ENCODE measurements at places on chromosomes 12 and 14.

DNA sequence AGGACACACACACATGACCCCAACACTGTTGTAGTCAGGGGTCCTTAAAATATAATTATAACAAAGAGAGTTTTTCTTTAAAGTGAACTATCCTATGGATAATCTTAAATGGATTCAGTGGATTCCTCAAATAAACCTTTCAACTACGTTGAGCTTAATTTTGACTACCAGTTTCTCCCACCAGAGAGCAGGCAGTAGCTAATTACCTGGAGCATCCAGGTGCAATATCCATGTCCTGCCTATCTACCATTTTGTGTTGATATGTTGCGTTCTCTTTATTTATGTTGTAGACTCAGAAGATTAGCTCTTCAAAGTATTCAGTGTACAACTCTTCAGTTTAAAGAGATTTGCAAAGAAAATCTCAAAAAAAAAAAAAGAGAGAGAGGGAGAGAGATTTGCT, 127.2 kb upstream of the GZMB start:
- no peak for DNase-seq

DNA sequence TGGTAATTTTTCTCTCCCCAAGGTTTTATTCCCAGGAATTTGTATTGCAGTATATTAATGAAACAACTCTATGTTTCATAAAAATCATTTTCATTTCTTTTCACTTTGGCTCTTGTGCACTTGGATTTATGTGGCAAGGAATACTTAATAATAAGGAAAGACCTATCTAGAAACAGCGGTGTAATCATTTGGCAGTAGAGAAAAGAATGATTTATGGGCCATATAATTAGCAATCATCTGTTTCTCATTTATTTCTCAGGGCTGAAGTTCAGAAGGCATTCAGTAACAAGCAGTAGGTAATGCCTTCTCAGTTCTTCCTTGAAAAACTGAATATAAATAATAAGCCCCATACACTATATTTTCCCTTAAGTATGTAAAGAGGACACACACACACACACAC, 172.6 kb downstream of the ANO4 start:
- DNase-seq: no peak

GRCh38 chr12:99611599-99611998, 36.0 kb upstream of the GARIN6 start:
- DNase-seq: no peak

DNA sequence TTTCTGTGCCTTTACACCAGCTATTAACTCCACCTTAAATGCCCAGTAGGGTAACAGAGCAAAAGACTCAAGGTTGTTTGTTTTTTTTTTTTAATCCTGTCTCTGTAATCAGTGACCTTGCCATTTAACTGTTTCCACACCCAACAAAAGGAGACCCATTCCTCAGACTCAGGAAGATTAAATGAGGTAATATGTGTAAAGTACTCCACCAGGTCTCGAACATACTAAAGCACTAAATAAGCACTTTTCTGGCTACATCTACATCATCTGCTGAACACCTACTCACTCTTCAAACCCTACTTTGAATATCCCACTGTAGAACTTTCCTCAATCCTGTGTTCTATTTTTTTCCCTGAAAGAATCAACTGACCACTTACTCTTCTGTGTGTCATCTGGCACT, 4.1 kb downstream of the SLC2A13 start:
- DNase-seq: no peak

DNA sequence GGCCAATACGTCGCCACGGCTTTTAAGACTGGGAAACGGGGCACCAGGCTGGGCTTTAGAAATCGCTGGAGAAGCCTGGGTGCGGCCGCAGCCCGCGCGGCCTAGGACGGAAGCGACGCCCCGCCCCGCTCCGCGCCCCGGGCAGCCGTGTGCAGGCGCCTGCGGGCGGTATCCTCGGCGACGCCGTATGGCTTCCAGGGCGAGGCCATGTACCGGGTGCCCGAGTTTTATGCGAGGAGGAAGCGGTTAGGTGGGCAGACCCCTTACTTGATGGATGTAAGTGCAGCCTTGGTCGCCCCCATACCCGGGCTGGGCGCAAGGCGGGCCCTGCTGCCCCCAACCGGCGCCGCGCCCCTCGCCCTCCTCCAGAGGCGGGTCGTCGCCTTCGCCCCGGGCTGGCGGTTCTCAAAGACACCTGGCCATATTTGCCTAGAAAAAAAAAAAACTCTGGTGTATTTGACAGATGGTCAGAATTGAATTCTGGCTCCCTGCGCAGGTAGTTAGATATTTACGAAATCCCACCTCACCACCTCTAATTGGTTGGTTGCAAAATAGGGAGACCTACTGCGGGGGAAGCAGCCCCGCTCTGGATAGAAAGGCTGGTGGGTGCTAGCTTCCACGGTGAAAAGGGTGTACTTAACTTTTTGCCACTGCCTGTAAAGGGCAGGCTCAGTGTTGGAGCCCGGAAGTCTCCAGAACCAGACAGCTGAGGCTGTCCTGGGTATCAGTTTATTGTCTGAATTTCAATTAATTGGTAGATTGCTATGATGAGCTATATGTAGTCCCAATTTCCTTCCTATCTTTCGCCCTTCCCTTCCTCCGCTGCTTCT, at the start of gene PPP1R36:
TSS of gene PPP1R36 (plus strand) at position 171 of the 830 bp plus-strand sequence. CDS start at position 208, 37 bp downstream.
- no peak for DNase-seq

- no peak for DNase-seq
These were observed 2.0 kb upstream of the KRT75 start for GRCh38 chr12:52436000-52436827.

GRCh38 chr12:86669010-86669409, 412.8 kb upstream of the MGAT4C start:
- DNase-seq: no peak

DNA sequence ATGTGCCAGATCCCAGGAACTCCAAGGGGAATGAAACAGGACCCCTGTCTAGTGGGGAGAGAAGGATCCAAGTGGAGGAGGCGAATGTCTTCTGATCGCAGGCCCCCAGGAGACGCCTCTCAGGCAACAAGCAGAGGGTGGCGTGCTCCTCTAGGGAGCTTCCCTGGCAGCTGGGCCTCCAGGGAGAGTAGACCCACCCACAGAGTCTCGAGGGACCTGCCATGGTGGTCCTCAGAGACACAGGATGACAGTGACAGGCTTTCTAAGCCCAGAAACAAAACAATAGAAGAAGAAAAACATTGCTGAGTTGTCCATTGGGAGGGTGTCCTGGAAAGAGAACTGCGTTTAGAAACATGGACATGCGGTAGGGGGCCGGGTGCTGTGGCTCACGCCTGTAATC, 140.6 kb upstream of the MAP1LC3B2 start:
- DNase-seq: no peak

GRCh38 chr12:20628226-20628787, 66.8 kb upstream of the SLCO1C1 start:
- DNase-seq: no peak

DNA sequence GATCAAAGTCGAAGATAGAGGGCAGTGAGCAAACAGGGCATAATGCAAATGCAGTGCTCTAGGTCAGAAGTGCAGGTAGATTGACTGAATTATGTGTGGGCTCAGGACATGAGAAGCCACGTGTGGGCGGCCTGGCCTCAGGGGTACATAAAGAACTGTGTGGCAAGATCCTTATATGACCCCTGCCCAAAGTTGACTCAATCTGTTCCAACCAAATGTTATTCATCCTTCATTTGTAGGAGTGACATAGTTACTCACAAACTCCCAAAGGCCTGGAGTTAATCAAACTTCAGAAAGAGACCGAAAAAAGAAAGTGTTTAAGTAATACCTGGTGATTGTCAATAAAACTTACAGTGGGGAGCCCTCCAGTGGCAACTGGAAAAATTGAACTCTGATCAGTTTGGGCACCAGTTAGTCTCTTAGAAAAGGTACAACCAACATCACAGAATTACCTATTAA, 150.4 kb upstream of the FAR2 start:
- no peak for DNase-seq

DNA sequence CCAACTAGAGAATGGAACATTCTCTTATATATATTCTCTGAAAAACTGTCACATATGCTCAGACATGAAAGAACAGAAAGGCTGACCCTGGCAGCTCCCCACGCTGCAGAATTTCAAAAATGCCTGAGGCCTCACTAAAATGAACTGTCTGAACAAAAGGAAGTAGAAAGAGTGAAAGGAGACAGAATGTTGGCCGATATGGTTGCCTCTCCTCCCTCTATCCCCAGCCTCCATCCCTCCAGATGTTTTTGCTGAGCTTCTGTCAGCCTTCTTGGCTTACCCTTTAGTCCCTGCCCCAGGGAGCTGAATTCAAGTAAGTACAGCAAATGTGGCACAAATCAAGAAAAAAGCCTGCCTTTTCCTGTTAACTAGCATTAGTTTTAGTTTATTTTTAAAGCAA, 6.9 kb downstream of the SMCO2 start:
- DNase-seq: no peak

DNA sequence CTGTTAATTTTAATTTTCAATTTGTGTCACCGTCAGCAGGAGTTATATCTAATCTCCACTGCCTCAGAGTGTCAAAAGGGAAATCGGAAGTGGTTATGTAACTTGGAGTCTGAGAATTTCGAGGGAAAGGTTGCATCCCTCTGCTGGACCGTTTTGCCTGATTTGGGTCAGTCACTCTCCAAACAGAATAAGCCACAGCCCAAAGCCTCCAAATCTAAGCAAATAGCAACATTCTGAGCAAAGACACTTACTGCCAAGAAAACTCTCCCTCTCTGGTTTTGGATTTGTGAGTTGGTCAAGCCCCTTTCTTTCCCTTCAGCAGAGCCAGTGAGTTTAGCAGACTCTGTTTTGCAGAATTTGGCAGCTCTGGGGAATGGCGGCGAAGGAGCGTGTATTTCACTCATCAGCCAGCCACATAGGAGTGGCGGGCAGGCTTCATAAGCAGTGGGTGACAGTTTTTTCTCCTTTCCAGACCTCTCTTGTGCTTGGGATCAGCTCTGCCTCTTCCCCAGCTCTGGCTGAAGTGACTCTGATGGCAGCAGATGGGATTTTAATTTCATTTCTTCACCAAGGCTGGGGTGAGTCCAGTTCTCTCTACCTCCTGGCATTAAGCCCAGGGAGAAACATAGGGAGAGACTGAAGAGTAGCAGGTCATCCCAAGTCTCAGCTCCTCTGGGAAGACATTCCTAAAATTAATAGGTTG, 218.7 kb upstream of the NOS1 start:
- no peak for DNase-seq

DNA sequence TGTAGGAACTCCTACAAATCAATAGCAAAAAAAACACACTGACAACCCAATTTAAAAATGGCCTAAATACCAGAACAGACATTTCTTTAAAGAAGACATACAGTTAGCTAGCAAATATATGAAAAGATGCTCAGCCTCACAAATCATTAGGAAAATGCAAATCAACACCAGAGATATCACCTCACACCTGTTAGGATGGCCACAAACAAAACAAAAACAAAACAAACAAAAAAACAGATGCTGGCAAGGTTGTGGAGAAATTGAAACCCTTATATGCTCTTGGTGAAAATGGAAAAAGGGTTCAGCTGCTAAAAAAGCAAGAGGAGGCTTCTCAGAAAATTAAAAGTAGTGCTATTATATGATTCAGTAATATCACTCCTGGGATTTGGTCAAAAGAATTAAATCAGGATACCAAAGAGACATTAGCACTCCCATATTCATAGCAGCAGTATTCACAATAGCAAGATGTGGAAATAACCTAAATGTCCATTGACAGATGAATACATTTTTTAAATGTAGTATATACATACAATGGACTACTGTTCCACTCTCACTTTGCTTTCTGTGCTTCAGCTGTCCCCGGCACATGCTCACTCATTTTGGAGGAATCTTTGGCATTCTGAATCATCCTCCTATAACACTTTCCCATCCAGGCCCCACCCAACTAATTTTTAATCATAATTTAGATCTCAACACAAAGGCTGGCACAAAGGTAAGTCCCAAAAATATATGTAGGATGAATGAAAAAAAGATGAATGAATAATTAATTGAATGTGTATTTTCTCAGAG, 99.1 kb downstream of the SYT1 start:
- no peak for DNase-seq

GRCh38 chr14:89188492-89188891, 228.5 kb downstream of the FOXN3 start:
- DNase-seq: no peak

- DNase-seq: no peak
These were observed 191.3 kb downstream of the SYT10 start for GRCh38 chr12:33248364-33248763.

GRCh38 chr12:41627476-41627875, 439.4 kb downstream of the PDZRN4 start:
- DNase-seq: no peak

- no peak for DNase-seq
These were observed 1.4 kb upstream of the HSP90AA1 start for GRCh38 chr14:102088012-102088792.

DNA sequence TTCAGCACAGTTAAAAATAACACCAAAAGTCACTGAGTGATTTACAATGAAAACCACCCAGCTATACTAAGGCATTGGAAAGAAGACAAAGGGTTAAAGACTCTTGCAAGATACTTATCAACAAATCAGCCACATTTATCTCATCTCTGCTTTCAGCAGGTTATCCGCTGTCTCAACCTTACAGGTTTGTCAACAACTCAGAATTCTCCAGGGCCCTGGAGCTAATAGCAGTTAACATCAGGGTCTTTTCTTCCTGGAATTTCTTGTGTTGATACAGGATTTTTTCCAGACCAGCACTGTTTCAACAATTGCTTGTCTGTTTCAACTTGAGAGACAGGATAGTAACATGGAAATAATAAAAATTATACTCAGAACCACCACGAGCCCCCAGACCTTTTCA, 3.5 kb downstream of the PKP2 start:
- DNase-seq: no peak

DNA sequence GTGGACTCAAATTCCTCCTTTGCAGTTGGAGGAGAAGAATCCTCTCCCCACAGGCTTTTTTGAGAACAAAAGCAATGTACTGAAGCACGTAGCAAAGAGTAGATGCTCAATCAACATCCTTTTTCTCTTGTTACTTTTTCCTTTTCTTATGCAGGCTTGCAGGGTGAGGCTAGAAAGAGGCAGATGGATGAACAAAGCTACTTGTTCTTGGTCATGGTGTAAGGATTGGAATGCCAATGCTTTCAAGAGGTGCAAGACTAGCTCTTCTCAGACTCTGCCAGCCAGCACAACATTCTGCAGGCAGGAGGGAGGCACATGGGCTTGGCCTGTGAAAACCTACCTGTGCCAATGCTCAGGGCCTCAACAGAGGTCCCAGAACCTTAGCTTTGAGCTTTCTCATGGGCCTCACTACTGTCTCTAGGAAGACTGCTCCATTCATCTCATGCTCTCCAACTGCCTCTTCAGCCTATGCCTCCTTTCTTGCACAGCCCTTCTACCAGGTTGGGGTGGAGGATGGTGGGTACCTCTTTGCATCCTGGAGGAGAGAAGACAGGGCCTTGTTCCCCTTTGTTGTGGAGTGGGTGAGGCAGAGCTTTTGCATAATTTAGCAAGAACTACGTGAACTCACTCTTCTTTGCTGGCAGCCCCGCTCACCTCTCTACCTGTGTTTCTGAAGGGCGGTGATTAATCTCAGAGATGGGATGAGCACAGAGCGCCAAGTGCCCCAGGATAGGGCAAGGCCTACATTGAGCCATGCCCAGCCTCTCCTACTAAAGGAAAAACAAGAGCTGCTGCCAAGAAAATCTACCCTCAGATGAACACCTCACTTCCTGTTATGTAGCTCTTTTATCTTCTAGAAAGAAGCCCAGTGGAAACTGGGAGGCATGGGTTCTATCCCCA, 1119.7 kb downstream of the VRK1 start:
- no peak for DNase-seq

Measured in neuronal stem cell (in vitro differentiated cells).